ENCODE measurements at places on chromosomes 1 and 21.

GRCh38 chr1:87151500-87152421, 176.9 kb upstream of the LMO4 start:
- peak; percentile 32 for DNase-seq

- no peak for DNase-seq
Observed at GRCh38 chr1:245172829-245173228, 18.0 kb downstream of the KIF26B start.

GRCh38 chr1:177256153-177257075, 85.7 kb downstream of the BRINP2 start:
- peak; percentile 2 for DNase-seq

GRCh38 chr1:62281922-62282555, 37.2 kb downstream of the KANK4 start:
- DNase-seq = no peak

DNA sequence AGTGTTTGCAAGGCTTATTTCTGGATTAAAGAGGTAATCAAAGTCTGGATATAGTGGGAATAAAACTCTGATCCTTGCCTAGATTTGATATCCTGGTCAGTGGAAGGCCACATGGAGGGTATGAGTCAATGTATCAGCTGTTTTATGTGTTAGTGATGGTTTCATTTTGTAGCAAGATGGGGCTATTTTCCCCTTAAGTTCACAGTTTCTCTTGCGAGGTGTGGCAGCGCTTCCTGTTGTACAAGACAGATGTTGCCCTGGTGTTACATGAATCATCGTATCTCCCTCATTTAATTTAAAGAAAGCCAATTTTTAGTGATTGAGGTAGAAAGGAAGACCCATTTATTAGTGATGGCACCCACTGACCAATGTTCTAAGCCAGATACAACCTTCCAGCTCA, 220.2 kb downstream of the DUSP10 start:
- DNase-seq = no peak

GRCh38 chr1:198179556-198179981, 22.8 kb downstream of the NEK7 start:
- DNase-seq = no peak

- DNase-seq = no peak
Observed at GRCh38 chr1:204307334-204307883, 52.3 kb downstream of the PLEKHA6 start.

GRCh38 chr1:4745560-4745959, 91.2 kb downstream of the AJAP1 start:
- no peak for DNase-seq

GRCh38 chr1:203183828-203184227, 2.7 kb downstream of the CHI3L1 start:
- DNase-seq = no peak

GRCh38 chr1:61222240-61222639, 139.9 kb downstream of the NFIA start:
- no peak for DNase-seq

DNA sequence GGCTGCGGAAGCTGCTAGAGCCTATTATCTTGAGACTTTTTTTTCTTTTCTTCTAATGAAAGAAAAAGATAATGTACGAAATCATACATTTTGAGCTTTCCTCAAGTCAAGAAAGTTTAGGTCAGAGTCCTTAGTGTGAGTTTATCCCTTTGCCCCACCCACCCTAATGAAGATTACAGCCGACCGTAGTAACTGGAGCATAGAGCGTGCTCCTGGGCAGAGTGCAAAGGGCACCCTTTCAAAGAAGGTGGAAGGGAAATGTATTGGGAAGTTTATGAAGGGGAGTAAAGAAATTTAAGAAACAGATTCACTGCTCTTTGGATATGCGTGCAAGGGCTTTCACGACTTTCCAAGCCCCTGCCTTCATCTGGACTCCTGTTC, 17.2 kb downstream of the GNG12 start:
- no peak for DNase-seq

GRCh38 chr21:26632691-26633090, 59.6 kb upstream of the CYYR1 start:
- no peak for DNase-seq

- no peak for DNase-seq
Observed at GRCh38 chr1:211543025-211543424, 35.9 kb downstream of the SLC30A1 start.

Data from GM18507 (cell line).